ENCODE measurements at places on chromosomes 12 and 14.

- DNase-seq, result no peak
Measured at GRCh38 chr12:89573051-89573810, 47.4 kb upstream of the POC1B start.

DNA sequence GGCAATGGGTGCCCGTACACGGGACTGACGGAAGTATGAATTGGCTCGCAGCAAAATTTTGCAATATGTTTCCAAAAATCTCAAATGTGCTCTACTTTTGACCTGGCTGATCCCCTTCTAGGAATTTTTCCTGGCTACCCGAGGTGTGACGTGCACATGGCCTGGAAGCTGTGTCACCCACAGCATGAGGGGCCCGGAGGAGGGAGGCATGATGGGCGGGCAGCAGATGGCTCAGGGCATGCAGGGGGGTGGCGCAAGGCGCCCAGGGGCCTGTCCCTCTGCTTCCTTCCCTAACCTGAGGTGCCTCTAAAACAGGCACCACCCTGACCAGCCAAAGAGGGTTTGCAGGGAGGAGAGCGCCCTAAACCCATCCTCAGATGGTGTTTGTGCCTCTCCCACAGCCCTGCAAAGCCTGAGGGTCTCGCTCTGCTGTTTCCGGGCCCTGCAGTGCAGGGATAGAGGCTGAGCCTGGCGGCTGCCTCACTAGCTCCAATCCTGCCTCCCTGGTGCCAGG is 6.7 kb downstream of the GPR132 start:
- no peak for DNase-seq

GRCh38 chr14:74946659-74947281 is 8.6 kb downstream of the PGF start:
- DNase-seq, result no peak

DNA sequence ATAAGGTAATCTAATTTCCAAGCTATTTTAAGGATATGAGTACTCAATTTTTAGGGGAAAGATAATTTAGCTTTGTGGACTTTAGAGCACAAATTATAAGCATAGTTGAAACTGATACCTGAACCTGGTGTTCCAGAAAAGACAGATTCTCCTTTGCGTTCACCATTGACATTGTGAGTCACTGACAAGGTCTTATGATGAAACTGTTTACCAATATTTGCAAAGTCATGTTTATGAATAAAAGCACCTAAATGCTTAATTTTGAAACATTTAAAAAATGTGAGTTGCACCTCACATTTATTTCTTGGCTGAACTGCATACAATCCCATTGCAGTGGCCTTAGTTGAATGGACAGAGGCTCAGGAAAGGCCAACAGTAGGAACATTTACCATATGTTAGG is 3.9 kb downstream of the BCAT1 start:
- DNase-seq, result no peak

DNA sequence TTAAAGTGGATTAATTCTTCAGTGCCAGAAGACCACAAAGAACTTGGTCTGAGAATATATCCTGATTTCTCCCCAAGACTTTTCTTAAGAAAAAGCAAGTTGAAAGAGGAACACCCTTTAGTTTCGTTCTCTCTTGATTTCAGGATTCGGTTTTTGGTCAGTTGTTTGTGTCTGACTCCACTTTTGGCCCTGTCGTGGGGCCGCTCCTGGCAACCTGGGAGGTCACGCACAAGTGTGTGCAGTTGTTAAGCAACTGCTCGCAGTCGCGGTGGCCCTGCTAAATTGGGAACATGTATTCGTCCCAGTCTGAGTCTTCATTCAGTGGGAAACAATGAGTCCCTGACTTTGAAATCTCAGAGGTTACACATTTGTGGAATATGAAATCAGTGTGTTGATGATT is 68.7 kb downstream of the RGS6 start:
- DNase-seq, result no peak

GRCh38 chr12:108052260-108052659 is 76.8 kb upstream of the WSCD2 start:
- no peak for DNase-seq
